AG09309 (cell line): ENCODE measurements at places on chromosomes 1 and 21.

GRCh38 chr21:27321791-27322190, 354.9 kb upstream of the ADAMTS5 start:
- no peak for DNase-seq

- DNase-seq, result no peak
These were observed 34.7 kb downstream of the ADARB1 start for GRCh38 chr21:45108808-45109781.

DNA sequence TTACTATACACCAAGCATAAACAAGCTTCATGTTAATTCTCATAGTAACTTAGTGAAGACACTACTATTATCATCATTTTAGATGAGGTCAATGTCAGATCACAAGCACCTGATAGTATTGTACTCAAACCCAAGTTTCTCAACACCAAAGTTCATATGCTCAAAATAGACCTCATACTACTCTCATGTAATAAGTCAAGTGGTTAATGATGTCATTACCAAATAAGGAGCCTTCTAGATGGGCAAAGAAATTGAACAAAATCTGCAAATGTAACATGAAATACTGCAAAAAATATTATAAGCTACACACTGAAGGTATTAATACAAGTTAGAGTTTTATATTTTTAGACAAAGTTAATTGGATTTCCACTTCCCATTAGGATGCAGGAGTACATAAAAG, 144.0 kb upstream of the CHRM3 start:
- no peak for DNase-seq

- DNase-seq, result no peak
These were observed 74.0 kb upstream of the GALNT2 start for GRCh38 chr1:229993060-229993459.

GRCh38 chr21:32007456-32007855, 134.6 kb downstream of the HUNK start:
- peak; percentile 67 for DNase-seq

DNA sequence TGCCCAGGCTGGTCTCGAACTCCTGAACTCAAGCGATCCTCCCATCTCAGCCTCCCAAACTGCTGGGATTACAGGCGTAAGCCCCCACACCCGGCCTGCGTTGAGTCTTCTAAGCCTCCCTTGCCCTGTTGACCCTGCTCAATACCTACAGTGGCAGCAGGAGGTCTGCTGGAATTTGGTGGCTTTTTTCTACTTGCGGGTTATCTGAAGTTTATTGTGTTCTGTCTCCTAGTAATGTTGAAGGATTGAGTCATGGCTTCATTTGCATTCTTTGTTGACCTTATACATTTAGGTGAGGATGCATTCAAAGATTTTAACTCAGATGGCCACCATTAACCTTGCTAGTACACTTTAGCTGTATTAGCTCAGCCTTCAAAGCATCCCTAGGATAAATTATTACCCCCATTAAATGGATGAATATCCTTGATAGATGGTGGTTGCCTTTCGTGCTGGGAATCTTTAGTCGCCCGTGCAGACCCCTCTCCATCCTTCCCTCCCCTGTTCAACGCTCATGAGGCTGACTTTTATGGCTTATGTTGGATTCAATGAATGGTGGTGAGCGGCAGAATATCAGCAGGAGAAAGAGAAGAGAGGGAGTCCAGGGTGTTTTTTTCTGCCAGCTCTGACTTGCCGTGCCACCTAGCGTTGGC, 9.7 kb upstream of the NPPB start:
- no peak for DNase-seq

- DNase-seq, result no peak
These were observed 730.7 kb upstream of the ADGRL4 start for GRCh38 chr1:79737193-79737592.

GRCh38 chr1:59015708-59016107, 231.9 kb upstream of the JUN start:
- DNase-seq, result no peak

- peak; percentile 58 for DNase-seq
These were observed 257.3 kb downstream of the KCNJ6 start for GRCh38 chr21:37658817-37659458.

GRCh38 chr1:221948459-221948858, 206.6 kb upstream of the DUSP10 start:
- no peak for DNase-seq

GRCh38 chr1:86621286-86621685, 74.4 kb downstream of the CLCA4 start:
- no peak for DNase-seq
